ENCODE measurements at places on chromosomes 5 and 9.
A peak's percentile ranks its signal among the peaks of the same experiment; 100 is the strongest.

GRCh38 chr9:69527454-69527853, 144.7 kb downstream of the APBA1 start:
- ATAC-seq, result no peak

DNA sequence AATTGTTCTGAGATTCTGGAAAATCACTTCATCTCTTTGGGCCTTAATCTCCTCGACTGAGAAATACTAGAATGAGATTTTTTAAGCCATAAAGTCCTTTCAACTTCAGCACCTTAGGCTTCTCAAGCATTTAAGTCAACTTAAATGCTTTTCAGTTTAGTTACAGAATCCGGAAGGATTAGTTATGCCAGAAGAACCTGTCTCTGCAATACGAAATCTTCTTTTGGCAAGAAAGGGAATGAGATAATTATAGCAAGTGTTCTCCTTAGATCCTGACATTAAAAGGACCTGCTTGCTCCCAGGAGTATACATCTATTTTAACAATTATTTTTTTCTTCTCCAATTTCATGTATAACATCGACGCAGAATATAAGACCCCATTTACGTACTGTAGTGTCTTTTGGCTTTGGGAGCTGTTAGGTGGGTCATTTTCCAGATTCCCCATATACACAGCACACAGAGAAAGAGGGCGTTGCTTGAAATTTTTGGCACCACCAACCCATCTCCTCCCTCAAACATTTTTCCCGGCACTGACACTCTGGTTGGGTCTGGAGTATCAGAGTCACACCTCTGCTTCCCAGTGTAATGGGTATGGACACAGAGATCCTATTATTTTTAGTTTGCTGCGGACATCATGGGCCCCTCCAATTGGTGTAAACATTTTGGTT, 43.6 kb upstream of the CLINT1 start:
- ATAC-seq, result no peak

- ATAC-seq, result no peak
Measured at GRCh38 chr5:915946-916345, 23.3 kb downstream of the TRIP13 start.

GRCh38 chr5:178461004-178461730, 129.0 kb downstream of the COL23A1 start:
- peak; percentile 42 for ATAC-seq

DNA sequence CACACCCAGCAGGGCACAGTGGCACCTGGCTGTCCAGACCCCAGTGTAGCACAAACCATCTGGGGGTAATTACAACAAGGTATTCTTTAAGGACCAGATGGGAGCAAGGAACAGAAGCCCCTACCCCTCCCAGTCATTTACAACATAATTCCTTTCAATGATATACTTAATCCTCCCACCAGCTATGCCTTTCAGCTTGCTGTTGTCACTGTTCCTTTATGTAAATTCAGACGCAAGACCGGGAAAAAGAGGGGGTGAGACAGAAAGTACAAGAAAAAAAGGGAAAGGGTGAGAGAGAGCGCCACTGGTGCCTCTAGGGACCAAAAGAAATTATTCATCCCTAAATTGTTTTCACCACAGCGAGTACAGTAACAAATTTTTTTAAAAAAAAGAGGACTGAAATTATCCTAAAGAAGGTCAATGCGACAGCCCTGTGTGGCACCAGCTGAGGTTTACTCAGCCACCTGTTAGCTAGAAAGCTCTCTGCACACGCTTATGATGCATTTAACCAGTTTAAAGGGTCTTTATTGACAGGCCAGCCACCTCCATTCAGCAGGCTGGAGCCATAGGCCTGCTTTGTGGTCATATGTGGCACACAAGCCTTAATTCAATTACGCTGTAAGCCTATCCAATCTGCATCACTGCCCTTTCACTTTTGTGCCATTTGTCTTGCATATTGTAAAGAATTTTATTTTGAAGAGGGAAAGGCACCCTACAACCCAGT, 210.2 kb upstream of the ISL1 start:
- ATAC-seq, result no peak

- ATAC-seq, result no peak
Measured at GRCh38 chr5:178423901-178424809, 166.0 kb downstream of the COL23A1 start.

GRCh38 chr5:167889276-167889675, 402.2 kb upstream of the WWC1 start:
- no peak for ATAC-seq

- no peak for ATAC-seq
Measured at GRCh38 chr9:123416176-123416575, 60.2 kb downstream of the CRB2 start.

DNA sequence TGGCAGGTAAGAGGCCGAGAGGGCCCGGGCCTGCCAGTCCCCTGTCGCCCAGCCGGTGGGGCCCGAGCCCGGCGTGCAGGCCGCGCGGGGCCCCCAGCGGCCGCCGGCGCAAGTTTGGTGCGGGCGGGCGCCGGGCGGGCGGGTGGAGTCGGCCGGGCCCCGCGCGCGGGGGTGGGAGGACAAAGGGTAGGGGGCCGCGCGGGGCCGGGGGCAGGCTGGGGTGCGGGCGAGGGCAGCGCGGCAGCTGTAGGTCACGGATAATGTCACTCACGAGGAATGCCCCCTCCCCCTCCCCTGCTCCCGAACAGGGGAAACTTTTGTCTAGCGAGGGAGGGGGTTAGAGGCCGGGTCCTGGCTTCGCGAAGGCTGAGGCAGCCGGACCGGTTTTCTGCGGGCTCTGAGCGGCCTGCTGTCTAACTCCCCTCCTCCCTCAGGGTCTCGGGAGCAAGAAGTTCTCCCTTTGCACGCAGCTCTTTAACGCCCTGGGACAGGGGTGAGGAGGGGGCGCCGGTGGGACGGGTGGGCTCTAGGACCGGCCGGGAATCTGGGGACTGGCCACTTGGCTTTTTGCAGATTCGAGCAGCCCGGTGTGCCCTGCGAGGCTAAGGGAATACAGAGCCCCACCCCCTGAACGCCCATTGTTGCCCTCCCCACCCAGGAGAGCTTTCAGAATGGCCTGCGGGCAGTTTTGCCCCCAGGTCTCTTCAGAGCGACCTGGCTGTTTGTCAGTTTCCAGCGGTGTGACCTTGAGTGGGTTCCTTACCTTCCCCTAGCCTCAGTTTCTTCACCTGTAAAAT, 21.3 kb upstream of the NDST1 start:
- ATAC-seq, result peak; percentile 41

DNA sequence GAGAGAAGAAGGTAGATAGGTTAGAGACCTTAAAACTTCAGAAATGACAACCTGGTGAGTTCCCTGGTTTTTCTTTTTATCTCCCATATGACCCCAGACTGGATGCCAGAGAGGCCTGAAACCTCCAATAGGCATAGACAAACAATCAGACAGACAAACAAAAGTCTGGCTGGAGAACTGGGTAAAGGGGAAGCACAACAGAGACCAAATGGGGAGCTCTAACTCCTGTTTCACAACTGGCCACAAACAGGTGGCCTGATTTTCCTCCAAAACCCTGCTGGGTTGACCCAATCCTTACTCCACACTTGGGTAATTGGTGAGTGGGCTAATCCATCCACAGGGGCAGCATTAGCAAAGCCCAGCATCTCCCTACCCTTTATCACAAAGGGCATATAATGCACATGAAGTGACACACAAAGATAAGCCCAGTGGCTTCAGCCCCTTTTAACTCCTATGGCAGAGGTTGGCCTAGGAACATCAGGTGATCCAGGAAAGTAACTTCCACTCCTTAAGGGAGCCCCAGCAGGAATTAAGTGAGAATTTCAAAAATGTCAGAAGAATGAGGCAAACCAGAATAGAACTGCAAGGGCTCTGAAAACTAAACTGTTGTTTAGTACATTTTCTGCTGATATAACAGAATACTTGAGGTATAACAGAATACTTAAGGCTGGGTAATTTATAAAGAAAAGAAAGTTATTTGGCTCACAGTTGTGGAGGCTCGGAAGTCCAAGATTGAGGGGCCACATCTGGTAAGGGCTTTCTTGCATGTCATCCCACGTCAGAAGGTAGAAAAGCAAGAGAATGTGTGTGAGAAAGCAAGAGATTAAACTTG, 60.9 kb upstream of the ROR2 start:
- no peak for ATAC-seq

GRCh38 chr5:174522480-174523260, 201.7 kb upstream of the MSX2 start:
- ATAC-seq, result no peak

DNA sequence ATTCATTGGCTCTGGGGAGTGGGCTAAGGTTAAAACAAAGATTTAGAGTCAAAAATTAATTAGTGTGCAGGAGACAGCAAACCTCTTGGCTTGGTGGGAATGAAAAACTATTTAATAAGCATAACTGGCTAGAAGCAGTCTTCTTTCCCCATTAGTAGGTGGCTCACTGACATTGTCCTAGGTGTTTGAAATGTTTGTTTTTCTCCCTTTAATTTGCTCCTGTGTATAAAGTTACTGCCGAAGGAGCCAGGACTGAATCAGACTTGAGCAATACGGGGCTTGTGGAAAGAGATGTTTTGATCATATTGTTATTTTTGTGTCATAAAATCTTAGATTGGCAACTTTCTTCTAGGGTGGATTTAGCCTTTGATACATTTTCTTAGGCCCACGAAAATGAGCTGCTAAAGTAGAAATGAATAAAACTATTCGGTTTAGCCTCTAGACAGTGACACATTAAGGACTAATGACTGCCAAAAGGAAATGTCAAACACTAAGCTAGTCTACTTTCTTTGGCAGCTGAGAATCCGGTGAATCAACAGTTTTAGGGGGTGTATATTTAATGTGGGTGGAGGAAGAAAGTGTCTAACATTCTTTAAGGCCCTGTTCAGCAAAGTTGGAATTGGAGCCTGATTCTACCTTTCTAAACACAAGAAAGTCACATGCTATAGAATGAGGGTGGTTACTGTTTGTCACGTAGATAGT, 30.2 kb downstream of the LRRTM2 start:
- ATAC-seq, result peak; percentile 61

DNA sequence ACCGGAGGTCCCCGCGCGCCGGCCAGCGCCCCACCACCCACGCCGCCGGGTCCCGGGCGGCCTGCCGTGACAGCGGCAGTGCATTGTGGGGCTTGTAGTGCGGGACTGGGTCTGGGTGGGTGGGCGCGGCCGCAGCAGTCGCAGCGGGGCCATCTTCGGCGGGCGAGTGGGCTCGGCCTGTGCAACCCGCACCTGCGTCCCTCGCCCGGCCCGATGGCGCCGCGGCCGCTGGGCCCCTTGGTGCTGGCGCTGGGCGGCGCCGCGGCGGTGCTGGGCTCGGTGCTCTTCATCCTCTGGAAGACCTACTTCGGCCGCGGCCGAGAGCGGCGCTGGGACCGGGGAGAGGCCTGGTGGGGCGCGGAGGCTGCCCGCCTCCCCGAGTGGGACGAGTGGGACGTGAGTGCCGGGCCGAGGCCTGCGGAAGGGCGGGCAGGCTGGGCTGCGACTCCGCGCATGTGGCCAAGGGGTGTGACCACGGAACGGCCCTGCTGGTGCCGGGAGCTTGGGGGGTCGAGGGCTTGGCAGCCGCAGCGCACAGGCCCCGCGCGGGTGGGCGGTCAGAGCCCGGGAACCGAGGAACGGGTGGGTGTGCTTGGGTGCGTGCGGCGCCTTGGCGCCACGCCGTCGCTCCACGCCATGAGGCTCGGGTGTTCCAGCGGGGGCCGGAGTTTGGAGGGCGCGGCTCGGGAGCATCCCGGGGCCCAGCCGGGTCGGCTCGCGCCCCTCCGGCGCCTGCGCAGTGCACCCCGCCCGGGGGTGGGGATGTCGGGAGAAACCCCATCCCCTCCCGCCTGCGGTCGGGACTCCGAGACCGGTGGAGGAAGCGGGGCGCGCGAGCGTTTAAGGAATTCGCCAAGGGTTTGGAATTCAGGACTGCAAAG, at the start of gene ARL10:
TSS of gene ARL10 (plus strand) at position 137 of the 881 bp plus-strand sequence. CDS start at position 214, 77 bp downstream.
- peak; percentile 56 for ATAC-seq

- no peak for ATAC-seq
Measured at GRCh38 chr9:80881940-80882339, 807.4 kb downstream of the TLE1 start.

DNA sequence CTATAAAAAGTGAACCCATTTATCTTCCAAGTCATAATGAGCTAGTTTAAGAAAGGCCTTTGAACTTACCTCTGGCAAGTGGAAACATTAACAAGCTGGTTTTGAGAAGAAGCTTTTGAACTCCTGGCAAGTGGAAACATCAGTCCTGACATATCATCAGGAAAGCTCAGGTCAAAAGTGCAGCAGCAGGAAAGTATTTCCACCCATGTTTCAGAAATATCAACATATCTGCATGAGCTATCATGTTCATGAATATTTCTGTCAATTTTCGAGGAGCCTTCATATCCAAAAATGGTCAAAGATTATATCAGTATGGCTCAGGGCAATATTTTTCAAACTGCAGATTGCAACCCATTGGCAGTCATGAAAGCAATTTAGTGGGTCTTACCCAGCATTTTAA, 133.9 kb downstream of the PLK2 start:
- no peak for ATAC-seq

DNA sequence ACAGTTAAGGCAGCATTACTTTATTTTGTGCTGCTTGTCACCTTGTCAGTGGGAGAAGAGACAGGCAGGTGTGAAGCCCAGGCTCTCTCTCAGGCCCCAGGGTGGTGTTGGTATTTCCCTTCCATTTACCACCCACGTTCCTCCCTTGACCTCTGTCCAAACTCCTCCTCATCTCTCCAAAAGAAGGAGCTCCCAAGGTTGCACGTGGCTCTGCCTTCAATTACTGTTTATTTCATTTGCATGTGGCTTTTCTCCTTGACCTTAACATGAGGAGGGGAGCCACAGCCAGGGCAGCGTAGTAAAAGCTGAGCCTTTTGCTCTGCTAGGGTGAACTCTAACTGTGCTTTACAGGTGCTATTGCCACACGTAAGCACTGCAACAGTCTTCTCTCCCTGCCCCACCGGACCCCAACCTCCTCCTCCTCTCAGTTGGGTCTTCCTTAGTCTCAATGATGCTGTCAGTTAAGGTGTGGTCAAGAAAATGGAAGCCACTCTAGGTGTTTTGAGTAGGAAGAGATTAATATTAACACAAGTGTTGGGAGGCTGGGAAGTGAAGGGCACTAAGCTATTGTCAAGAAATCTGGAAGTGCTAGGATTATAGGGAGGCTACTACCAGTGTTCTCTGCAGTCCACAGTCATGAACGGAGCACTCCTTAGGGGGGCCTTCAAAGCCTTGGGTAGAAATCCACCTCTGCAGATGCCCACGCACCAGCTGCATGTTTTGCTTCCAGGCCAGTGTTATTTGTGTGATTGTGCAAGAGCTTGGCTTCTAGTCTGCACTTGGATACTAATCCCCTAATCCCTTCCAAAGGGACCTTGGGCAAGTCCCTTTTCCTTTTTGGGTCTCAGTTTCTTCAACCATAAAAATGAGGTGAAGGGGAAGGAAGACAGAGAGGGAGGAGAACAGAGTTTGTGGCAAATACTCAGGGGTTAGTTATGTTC, 3.9 kb upstream of the ALDH1B1 start:
- ATAC-seq, result no peak

DNA sequence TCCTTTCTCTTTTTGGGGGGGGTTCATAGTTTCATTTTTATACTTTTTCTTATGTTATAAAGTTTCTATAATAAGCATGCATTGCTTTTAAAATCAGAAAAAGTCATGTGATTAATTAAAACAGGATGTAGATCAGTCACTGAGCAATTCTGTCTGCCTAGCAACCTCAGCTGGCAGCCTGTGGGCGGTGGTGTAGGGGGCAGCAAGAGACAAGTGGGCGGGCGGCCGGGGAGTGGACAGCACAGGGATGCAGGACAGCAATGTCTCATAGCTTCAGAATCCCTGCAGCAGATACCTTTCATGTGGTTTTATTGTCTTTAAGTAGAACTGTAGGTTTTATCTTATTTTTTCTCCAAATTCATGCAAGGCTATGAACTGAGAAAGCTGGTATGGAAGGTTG, 101.9 kb upstream of the S1PR3 start:
- ATAC-seq, result peak; percentile 93

GRCh38 chr5:17679597-17680203, 45.4 kb downstream of the TAF11L14 start:
- no peak for ATAC-seq

All from SK-N-SH treated with all-trans-retinoic acid at 6 μM for 48 hours (cell line).